ENCODE measurements at places on chromosomes 13 and 19.

DNA sequence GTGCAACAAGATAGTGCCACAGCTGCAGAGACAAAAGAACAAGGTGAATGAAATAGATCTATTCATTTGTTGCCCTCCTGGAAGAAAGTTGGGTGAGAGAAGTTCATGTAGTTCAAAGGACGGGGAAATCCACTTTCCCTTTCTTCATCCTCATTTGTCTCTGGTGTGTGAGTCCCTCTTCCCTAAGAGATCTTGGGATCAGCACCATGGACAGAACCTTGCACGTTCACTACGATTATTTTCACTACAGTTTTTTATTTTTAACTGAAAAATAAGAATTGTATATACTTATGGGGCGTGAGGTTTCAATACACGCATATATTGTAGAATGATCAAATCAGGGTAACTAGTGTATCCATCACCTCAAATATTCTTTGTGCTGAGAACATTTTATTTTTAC is 29.2 kb downstream of the NLRP5 start:
- DNase-seq = no peak

DNA sequence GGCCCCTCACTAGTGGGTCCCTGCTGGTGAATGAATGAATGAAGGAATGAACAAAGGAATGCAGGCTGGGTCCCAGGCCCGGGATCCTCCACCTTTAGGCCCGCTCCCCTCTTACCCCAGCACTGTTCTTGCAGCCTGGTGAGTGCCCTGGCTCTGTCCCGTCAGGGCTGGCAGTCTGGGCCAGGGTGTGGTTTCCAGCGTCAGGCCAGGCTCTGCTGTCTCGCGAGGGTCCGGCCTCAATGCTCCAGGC is 317 bp downstream of the LYL1 start:
- no peak for DNase-seq

DNA sequence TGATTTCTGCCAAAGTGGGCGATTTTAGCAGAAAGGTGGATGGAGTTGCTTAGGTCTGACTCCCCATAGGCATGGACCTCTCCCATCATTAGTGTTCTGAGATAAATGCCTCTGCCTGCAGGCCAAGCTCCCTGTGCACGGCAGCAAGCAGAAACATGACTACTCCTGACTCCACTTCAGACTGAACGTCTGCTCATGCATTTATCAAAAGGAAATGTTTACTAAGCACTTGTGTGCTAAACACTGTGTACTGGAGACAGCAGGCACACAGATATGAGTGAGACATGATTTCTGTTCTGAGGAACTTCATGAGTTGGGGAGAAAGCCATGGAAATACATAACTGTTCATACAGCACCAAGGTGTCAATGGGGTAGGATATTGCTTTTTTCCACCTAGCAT is 149.6 kb downstream of the MIPEP start:
- no peak for DNase-seq

DNA sequence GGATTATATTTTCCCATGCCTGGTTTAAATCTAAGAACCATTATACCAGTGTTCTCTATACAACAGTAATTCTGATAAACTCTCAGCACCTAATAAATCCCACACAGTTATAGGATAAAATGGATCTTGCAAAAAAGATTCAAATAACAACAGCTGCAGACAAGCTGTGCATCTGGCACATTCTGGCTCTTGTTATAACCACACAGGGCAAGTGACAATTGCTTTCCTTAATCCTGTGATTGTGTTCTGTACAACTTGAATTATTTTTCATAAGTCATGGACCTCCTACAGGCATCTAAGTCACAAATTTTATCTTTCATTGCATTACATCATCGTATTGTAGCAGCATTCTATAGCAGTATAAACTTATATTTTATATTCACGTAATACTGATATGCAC is 948.3 kb downstream of the SLITRK1 start:
- DNase-seq = no peak

DNA sequence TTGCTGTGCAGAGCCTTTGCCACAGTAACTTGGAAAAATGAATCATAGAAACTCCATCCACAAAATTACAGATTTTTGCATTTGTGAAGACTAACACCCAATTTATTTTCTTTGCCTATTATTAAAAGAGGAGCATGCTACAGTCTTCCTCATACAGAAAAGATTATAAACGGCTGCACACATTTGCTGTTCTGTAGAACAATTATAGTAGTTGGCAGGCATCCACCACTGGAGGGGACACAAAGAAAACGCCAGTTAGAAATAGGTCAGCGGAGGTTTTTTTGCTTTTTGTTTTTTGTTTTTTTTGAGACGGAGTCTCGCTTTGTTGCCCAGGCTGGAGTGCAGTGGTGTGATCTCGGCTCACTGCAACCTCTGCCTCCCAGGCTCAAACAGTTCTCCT is 51.6 kb downstream of the SACS start:
- DNase-seq = no peak

- DNase-seq = no peak
Measured at GRCh38 chr19:3644351-3645066, 17.9 kb upstream of the CACTIN start.

- DNase-seq = no peak
Measured at GRCh38 chr19:24029941-24030636, 56.9 kb upstream of the ZNF254 start.

All from coronary artery (tissue), 2 donors.